Activated naive CD4-positive, alpha-beta T cell treated with anti-CD3 and anti-CD28 coated beads, Interleukin-2, amount 10 ng/mL, durations not matched to agents 7 days and 5 days (primary cell): ENCODE measurements at places on chromosomes 7 and 10.

GRCh38 chr7:36967387-36967786 lies 243.1 kb upstream of the AOAH start:
- DNase-seq = no peak

DNA sequence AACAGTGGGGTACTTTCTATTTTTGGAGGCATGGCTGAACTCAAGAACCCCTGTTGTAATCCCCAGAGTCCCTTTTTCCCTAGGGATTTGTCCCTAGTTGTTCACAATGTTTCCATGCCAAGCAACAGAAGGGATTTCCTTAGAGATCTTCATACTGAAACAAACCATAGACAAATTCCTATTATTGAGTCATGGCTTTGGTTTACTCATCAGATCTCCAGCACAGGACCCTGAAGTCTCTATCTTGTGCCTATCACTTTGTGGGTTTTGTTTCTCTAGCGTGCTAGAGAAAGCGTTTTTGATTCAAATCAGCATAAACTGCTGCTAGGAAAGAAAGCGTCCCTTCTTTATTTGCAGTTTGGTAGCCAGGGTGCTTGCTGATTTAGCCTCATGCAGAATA lies 165.0 kb downstream of the BAMBI start:
- DNase-seq = no peak

- no peak for DNase-seq
These were observed 162.2 kb upstream of the ITGB1 start for GRCh38 chr10:33120275-33120674.

DNA sequence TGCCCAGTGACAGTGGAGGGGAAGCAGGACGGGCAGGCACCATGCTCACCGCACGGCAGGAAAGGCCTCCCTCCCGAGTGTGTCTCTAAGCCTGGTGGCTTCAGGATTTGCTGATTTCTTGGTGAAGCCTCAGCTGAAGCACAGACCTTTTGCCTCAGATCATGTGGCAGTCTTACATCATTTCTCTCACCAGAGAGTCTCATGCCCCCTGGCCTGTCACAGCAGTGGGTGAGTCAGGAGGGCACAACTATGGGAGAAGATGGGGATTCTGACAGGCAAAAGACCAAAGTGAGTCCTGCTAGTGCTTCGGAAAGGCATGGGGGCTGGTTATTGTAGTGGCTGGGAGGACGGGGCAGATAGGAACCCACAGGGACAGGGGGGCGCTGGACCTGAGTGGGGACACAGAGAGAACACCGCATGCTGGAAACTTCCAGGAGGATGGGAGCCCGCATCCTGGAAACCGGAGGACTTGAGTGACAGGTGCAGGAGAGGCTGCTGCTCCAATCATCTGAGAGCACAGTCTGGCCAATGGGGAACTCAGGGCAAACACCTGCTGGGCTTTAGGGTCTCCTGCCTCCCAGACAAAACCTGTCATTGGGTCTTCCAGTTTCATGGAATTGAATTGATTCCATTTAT lies 166.8 kb downstream of the ADARB2 start:
- DNase-seq = no peak

- no peak for DNase-seq
These were observed 83.2 kb upstream of the GPR22 start for GRCh38 chr7:107386548-107387102.

DNA sequence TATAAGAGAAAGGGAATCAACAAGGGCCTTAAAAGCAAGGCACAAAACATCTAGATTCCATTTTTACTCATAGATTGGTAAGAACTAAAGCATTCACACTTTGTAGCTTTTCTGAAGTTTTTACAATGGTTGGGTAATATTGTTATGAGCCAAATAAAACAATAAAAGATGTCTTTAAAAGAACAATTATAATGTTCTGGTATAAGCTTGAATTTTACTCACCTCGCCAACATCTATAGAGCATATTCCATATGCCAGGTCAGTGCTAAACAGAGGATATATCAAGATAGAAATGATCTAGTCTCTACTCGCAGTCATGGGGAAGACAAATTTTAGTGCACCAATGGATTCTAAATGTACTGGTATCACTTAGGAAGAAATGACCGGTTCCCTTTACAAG lies 11.9 kb downstream of the STEAP1 start:
- no peak for DNase-seq

DNA sequence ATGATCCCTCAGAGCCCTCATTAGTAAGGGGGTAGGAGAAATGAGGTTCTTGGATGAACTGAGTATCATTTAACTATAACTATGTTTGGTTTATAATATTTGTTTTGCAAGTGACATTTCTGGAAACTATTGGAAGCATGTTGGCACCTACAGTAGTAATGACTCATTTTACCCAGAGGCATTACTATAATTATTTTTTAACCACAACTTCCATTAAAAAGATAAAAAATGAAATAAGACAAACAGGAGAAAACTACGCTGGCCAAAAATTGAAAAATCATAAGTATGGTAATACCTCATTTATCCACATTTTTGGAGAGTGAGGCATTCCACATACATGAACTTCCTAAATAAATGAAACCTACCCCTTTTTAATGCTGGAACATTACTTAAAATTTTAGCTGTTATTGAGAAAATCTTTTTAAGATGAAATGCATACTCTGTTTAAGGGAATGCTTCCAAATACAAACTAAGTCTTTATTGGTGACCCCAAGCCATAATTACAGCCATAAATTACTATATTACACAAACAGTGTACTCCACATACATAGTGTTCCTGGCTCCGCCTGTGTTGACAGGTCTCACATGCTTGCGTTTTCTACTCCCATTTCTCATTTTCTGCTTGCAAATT lies 84.6 kb upstream of the CAPZA2 start:
- no peak for DNase-seq

GRCh38 chr7:157972914-157973313 lies 614.7 kb downstream of the PTPRN2 start:
- no peak for DNase-seq

- DNase-seq = no peak
These were observed 13.4 kb downstream of the ELMO1 start for GRCh38 chr7:37435156-37435855.

DNA sequence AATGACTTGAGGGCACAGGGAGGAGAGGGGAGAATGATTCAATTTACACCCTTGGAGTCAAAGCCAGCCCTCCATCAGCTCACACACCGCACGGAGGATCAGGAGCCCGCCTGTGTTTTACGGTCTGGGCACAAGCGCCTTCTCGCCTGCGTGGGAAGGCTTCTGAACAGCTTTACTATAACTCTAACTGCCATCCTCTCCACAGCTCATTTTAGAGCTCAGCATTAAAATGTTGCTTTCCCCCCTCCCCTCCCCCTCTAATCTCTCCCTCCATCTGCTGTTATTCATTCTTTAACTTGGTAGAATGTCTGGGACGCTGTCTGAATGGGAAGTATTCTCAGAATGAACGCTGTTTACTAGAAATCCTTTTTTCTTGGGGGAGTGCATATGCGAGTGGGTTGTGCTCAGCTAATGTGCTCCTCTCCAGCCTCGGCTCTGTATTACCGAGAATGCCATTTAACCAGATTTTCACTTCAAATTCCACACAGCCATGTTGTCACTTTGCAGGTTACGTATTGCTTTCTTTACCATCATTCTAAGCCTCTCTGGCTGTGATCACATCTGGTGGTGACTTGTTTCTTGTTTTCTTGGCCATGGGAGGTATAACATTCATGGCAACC lies 140.1 kb downstream of the GFRA1 start:
- no peak for DNase-seq

GRCh38 chr10:108147346-108147745 lies 982.8 kb upstream of the SORCS1 start:
- no peak for DNase-seq

GRCh38 chr10:126017961-126018560 lies 121.7 kb downstream of the FANK1 start:
- DNase-seq = no peak

DNA sequence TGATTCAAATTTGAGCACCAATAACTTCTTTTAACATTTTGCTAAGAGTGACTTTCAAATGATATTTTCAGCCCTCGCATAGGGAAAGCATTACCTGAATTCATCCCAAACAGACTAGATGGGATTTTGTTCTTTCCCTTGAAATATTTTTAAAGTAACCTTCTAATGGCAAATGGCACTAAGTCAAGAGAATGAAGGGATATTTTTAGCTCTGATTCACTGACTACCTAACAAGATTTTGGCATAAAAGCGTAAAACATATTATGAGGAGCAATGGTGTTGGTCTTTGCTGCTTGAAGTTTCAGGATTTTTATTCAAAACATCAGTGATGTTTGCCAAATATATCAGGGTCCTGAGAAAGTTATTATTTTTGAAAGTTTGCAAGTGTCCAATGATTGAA lies 290.3 kb downstream of the CDK14 start:
- DNase-seq = no peak

DNA sequence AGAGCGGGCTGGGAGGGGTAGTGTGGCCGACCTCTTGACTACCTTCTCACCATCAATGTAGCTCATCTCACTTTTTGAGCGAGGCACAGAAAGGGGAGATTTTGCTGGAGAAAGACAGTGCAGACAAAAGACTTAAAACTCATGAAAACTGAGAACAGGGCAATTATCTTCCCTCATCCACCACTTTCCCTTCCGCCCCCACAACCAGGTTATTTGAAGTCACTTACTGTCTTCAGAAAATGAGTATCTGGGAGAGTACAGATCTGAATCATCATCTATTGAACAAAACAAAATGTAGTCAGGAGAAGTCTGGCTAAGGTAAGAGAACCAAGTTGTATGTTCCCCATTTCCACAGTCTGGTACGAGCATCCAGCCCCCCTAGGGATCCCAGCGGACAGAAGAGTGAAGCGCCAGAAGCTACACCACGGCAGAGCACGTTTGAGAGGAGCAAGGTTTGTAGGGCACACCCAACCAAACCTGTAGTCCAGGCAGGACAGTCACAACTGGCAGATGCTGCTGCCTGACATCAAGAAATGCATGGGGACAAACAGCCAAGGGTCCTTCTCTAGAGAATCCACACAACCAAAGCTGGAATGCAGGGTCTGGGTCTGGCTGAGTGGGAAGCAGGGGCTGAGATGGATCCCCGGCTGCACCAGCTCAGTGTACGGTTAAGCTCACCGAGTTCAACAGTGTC lies 93.4 kb upstream of the PDLIM1 start:
- DNase-seq = no peak

DNA sequence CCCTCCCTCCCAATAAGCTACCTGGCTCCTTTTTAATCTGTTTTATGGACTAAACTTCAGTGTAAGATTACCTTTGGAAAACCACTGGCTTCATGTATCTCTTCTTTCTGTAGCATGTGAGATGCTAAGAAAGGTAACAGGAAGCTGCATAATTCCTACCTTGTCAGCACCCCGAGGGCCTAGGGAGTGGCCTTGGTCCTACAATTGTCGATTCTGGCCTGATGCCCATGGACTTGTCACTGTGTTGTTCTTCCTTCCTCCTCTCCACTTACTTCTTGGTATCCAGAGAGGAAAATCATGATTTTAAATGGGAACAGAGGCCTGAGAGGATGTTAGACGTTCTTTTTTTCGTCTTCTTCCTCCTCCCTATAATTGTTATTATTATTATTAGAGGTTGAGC lies 42.9 kb upstream of the PDZD8 start:
- DNase-seq = no peak

GRCh38 chr10:93287775-93288174 lies 194.4 kb downstream of the MYOF start:
- DNase-seq = no peak

DNA sequence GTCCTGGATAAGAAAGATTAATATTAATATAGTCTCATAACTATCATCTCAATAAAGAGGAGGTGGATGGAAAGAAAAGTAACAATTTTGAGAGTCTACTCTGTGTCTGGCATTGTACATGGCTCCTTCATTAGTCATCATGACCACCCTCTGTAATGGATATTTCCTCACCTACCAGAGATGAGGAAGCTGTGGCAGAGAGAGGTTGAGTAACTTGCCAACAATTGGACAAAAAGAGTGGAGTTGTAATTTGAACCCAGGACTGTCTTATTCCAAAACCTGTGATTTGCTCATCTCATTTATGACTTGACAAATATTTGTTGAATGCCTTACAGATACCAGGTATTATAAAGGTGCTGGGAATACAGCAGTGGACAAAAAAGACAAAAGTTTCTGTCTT lies 2.1 kb upstream of the IDE start:
- DNase-seq = no peak

- no peak for DNase-seq
These were observed 612.2 kb downstream of the SUGCT start for GRCh38 chr7:40746841-40747556.

GRCh38 chr7:99006739-99007424 lies 128.6 kb downstream of the TRRAP start:
- no peak for DNase-seq

DNA sequence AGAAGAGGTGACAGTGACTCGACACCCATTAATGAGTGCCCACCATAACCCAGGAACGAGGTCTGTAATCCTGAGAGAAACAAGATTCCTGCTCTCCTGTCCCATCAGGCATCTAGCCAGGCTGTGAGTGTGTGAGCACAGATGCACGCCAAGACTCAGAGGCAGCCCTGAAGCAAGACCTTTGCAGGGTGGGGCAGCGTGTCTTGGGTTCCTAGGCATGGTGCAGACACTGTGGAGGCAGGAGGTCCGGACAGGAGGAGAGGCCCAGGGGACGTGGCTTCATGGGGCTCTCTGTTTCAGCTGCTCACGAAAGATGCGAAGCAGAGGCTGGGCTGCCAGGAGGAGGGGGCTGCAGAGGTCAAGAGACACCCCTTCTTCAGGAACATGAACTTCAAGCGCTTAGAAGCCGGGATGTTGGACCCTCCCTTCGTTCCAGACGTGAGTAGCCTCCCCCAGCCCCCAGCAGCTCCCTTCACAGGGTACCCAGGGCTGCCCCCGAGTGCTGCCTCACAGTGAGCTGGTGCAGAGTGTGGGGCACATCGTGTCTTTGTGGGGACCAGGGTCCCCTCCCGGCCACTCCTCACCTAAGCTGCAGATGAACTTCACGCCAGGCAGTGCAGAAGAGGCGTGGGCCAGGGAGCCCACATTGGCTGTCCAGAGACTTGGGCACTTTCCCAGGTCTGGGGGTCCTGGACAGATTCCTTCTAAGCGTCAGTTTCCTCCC lies 94.5 kb downstream of the RGS10 start:
- no peak for DNase-seq

- DNase-seq = no peak
These were observed 6.8 kb downstream of the PON1 start for GRCh38 chr7:95317546-95317945.

DNA sequence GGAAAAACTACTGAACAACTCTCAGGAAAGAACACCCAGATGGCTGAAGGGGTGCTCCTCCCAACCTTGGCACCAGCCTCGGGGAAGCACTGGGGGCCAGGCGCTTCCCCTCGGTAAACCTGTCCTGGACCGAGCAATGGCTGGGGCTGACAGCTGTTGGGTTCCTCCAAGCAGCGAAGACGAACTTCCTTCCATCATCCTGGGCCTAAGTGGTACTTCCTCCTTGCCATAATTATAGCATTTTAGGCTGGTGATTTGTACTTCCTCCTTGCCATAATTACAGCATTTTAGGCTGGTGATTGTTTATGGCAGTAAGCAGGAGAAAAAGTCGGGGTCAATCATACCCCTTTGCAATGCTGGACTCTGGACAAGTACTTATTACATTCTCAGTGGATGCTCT lies 69.3 kb downstream of the MYOF start:
- no peak for DNase-seq
